ENCODE measurements at places on chromosomes 5 and 9.

GRCh38 chr9:125889476-125890419, 142.6 kb downstream of the PBX3 start:
- peak; percentile 55 for DNase-seq

GRCh38 chr9:89603767-89604665, 796 bp upstream of the GADD45G start:
- peak; percentile 67 for DNase-seq

- no peak for DNase-seq
These were observed 168.6 kb upstream of the RGMB start for GRCh38 chr5:98604721-98605425.

DNA sequence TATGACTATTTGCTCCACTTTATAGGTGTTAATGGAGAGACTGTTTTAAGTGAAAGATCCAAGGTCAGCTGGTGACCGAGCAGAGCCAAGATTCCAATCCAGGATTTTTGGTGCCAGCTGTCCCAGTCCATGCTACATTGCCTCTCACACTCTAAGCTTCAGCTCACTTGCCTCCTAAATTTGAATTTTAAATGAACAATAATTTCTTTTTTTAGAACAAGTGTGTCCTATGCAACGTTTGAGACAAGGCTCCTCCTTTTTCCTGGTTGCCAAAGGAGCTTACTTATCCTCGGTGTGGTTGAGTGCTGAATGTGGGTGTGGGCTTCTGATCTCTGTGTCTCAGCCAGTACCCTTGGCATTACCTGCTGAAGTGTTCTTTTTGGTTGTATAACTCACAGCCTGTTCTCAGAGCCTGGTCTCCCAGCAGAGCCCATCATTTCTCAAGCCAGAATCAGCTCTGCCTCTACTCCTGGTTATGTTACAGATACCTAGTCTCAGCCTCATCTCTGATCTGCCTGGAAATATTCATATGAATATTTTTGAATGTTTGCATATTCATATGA, 4.0 kb upstream of the PRRC1 start:
- no peak for DNase-seq

DNA sequence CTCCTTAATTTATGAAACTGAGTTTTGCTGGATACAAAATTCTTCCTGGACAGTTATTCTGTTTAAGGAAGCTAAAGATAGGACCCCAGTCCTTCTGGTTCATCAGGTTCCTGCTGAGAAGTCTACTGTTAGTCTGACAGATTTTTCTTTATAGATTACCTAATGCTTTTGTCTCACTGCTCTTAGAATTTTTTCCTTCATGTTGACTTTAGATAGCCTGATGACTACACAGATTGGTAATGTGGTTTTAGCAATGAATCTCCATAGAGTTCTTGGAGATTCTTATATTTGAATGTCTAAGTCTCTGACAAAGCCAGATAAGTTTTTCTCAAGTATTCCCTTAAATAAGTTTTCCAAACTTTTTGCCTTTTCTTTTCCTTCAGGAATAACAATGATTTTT, 419.7 kb downstream of the CDH10 start:
- peak; percentile 50 for DNase-seq

GRCh38 chr5:41985945-41986695, 61.0 kb downstream of the FBXO4 start:
- no peak for DNase-seq

DNA sequence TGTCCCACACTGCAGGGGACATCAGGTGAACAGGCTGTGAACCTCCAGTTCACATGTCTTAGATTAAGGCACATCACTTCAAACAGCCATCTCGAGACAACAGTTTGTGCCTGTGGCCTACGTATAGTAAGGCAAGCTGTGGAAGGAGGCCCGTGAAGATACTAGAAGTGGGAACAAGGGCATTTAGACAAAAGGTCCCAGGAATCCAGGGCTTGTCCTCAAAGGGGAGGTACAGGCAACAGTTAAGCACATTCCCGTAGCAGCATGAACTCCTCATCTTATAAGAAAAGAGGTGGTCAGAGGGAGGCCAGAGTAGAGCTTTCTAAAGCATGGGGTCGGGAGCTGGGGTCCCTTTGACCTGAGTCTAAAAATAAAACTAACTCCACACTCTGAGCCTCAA, 122.5 kb upstream of the TRPM3 start:
- no peak for DNase-seq

- peak; percentile 49 for DNase-seq
These were observed 185.7 kb upstream of the IL12B start for GRCh38 chr5:159515909-159516415.

DNA sequence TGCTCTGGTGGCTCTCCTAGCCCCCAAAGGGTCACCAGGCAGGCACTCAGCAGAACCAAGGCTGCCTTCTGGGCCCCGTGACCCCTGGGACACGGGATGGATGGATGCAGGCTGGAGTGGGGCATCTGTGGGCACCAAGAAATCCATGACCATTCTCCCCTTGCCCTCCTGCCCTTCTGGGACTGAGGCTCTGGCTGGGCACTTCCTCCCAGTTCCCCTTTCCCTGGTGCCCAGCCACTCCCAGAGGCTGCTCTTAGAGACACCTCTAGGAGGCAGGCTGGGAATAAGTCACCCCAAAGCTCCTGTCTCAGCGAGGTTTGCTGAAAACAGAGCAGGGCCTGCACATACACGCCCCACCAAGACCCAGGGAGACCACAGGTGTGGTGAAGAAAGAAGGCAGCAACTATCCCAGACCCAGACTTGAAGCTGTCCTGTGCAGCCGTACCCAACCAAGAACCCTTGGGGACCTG, 943 bp downstream of the STING1 start:
- no peak for DNase-seq

GRCh38 chr9:134605351-134605965, 36.1 kb upstream of the COL5A1 start:
- no peak for DNase-seq

DNA sequence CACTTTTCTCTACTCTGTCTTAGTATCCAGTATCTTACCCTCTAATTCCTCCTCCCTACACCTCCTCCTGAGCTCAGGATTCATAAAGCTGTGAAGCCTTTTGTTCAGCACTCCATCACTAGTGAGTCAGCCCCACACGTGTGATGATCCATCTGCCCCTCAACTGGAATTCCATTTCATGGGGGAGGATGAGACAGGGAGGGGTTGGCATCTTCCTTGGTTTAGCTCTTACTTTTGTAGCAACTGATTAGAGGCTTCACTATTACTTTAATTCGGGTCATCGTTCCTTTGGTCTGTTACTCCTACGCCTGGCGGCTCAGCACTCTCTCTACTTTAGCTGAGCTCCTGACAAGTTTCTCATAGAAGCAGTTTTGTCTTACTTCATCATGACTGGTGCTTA, 11.8 kb downstream of the BTNL8 start:
- no peak for DNase-seq

GRCh38 chr5:77990020-77990419, 213.9 kb upstream of the TBCA start:
- DNase-seq: no peak

GRCh38 chr5:78927657-78928282, 57.3 kb downstream of the ARSB start:
- peak; percentile 88 for DNase-seq

GRCh38 chr5:158979290-158979689, 120.4 kb downstream of the EBF1 start:
- DNase-seq: no peak

DNA sequence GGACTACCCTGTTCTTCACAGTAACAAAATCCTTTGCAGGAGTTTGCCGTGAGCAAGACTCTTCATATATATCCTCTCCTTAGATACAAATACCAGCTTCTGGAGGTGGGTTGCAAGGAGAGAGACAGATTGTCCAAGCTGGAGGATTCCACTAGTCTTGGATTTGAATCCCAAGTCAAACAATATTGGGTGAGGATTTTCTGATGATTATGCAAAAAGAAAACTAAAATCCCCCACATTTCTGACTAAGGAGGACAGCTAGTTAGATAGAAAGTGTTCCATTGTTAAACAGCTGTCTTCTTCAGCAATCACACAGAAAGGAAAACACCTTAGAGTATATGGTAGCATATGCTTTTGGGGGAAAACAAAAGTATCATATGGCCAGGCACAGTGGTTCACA, 54.2 kb downstream of the KLF4 start:
- DNase-seq: no peak

- DNase-seq: no peak
These were observed 317.9 kb upstream of the ITGA1 start for GRCh38 chr5:52469835-52470234.

DNA sequence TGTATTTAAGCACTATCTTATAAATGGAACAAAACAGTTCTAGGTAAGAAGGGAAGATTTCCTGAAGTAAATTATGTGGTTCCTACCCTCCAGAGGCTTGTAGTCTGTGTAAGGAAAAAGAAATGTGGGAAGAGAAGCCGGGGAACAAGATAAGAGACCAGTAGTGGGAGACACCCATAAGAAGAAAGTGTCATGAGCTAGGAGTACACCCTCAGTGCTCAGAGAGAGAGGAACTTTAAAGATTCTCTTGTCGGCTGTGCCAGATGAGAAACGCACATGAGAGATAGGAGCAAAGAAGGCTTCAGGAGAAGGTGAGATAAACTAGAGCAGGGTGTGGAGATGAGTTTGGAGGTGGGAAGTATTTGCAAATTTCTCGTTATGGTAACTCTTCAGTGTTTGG, 18.1 kb downstream of the SLC36A1 start:
- no peak for DNase-seq
